ENCODE measurements at places on chromosomes 6 and 20. TPM values are rescaled to one million over a fixed set of nuclear protein-coding genes. Genes with fewer than 3 reads are reported as not detected.

DNA sequence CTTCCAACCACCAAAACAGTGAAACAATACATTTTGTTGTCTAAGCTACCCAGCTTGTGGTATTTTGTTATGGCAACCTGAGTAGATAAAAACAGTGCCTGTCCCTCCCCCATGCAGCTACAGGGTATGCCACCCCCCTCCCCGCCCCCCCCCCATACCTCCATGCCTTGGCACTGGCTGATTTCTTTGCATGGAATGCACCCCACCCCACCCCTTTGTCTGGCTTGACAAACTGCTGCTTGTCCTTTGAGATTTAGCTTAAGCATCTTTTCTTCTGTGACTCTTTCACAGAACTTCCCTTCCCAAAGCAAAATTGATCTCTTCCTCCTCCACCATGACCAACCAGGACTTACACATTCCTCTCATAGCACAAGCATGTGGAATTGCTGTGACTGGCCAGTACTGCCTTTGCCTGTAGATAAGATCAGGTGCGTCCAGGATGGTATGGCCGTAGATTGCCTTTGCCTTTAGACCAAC, 64.6 kb upstream of the ADGRF1 start:
- no peak overlapping the region for H3K27ac ChIP-seq
- peaks cover 6% of the 10 kb centered on the region for H3K4me1 ChIP-seq
- no peak for DNase-seq
- H3K4me3 ChIP-seq = no peak overlapping the region
- H3K36me3 ChIP-seq = no peaks in the 10 kb centered on the region

- no peak overlapping the region for H3K27ac ChIP-seq
- no peak for DNase-seq
- H3K27me3 ChIP-seq = peaks cover 3% of the 10 kb centered on the region
- peaks cover 16% of the 10 kb centered on the region for H3K4me1 ChIP-seq
Measured at GRCh38 chr6:41687501-41688175, 47.8 kb downstream of the TFEB start.

- peaks cover 48% of the 10 kb centered on the region for H3K27me3 ChIP-seq
- no peaks in the 10 kb centered on the region for H3K4me1 ChIP-seq
- no peak overlapping the region for H3K4me3 ChIP-seq
- no peak overlapping the region for H3K27ac ChIP-seq
Measured at GRCh38 chr20:24663496-24663895, 194.1 kb downstream of the SYNDIG1 start.

LST1 gene
- total RNA-seq = 95.1 TPM

PAX1 gene
- total RNA-seq = not detected
